ENCODE measurements at places on chromosomes 1 and 21. TPM values are rescaled to one million over a fixed set of nuclear protein-coding genes. Genes with fewer than 3 reads are reported as not detected.

The SPAG17 gene
- total RNA-seq: not detected

The ITLN1 gene
- 0.47 TPM for total RNA-seq

The NMNAT2 gene
- total RNA-seq: 0.30 TPM

The TNFSF4 gene
- 0.20 TPM for total RNA-seq

The MYOC gene
- 3.3 TPM for total RNA-seq

The FCMR gene
- 19.7 TPM for total RNA-seq

The LINGO4 gene
- 7.9 TPM for total RNA-seq

DNA sequence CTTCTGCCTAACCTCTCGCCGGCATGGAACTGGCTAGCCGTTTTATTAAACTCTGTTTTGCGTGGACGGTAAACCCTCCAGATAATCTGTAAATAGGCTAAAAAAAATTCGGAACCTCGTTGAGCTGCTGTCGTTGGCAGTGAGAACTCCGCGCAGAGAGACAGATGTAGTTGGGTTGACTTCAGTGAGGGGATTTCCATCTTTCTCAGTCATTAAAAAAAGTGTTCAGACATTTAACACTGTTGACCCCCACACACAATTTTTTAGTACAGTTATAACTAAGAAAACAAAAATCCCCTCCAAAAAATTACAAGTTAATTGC, 464 bp downstream of the PARK7 start:
- DNase-seq: no peak

GRCh38 chr1:157181790-157182189, 43.6 kb upstream of the ETV3 start:
- no peak for DNase-seq

DNA sequence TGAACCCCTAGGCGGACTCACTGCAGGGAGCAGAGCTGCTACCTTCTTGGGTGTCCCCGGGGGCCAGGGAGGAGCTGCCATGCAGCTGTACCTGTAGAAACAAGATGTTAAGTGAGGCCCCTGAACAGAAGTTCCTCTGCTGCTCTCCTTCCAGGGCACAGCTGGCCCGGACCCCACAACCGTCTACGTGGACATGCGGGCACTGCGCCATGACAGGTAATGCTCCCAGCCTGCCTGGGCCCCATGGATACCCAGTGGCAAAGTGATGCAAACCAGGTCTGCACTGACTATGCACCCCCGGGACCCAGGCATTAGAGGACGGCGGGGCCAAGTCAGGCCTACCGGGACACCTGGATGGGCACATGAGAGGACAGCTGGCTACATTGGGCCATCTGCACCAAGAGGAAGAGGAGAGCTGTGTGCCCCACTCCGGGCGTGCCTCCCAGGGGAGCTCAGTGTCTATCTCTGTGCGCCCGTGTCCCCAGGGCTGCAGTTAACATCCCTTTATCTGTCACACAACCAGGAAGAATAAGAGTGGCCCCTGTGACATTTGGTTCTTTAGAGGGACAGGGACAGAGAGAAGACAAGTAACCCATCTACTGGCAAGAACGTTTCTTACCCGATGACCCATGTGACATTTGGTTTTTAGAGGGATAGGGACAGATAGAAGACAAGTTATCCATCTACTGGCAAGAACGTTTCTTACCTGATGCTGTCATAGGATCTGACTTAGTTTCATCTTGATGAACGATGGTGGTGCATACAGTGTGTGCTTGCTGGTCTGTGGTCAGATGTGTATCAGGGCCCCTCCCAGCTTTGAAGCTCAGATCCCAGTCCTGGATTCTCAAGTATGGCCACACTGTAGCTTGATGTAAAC, 44.1 kb downstream of the S100B start:
- no peak for DNase-seq

- DNase-seq: no peak
These were observed 171.6 kb downstream of the S1PR1 start for GRCh38 chr1:101408212-101409042.

GRCh38 chr21:22297575-22297974, 1299.4 kb downstream of the NCAM2 start:
- DNase-seq: no peak

DNA sequence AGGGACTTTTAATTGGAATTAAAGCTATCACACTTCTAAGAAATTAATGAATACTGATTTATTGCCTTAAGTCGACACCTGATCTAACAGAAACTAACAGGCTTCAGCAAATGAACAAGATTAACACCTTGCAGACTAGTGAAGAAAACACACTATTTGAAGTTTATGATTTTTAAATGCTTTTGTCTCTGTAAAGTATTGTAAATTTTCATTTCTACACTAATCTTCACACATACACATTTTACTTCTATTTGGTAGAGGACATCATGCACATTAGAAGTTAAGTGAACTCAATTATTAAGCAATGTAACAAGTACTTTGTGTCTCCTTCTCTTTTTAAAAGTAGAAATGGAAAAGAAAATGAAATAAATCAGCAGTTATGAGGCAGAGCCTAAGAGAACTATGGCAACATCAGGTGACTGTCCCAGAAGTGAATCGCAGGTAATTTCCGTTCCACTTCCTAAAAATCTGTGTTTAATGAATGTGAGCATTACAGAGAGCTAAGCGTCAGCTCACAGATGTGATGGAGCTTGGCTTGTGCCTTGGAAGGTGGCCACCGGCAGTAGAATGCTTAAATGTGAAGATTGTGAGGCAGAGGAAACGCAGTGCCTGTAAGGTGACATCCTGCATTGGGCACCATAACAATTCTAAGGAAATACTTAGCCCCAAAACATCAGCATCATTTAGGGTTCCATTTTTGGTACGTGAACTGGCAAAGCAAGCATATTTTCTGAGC, 1.2 kb downstream of the PRMT2 start:
- DNase-seq: no peak

DNA sequence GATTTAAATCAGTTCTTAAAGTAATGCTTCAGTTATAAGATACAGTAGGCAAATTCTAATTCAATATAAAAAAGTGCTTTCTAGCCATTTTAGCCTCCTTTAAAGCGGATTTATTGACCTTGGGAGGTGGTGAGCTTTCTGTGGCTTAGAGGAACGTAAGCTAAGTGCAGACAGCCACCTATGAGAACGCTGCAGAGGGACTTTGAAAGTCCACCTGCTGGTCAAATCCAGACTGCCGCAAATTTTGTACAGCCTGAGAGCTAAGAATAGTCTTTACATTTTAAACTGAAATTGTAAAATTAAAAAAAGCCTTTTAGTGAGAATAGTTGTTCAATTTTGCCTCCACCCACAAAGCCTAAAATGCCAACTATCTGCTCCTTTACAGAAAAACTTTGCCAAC, 67.0 kb upstream of the SSX2IP start:
- no peak for DNase-seq

GRCh38 chr1:96632045-96632664, 89.4 kb upstream of the PTBP2 start:
- no peak for DNase-seq

DNA sequence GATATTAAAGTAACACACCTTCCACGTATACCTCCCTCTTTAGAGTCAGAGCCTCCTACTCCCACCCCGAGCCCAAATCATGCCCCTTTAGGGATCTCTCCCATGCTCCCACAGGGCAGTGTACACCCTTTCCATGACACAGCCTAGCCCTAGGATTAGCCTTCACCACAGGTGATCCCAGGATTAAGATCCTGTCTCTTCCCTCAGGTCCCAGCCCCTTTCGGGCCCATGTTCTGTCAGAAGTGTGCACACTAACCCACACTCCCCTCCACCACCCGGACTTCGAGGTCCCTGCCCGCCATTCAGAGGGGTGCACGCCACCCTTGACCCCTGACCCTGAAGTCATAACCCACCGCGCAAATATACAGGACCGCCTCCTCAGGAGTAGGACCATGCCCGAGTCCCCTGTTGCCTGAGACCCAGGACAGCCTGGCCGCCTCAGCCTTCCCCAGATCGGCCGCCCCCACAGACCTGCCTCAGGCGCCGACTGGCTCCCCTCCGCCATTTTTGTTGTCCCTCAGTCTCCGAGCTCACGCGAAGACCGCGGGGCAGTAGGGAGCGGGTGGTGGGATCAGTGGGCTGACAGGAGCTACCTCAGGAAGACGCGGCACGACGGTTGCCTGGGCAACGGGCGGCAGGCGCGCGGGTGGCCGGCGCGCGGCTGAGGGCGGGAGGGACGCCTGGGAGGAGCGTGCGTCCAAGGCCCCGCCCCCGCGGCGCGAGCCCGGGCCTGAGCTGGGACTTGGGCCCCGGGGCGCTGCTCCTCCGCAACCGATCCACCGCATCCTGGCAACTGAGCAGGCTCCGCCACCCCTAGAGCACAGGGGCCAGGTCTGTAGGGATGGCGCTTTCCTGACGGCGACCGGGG, at the start of gene AGBL4:
Gene AGBL4 (minus strand): TSS at position 663 of the 868 bp plus-strand sequence.
- DNase-seq: peak; percentile 63

- no peak for DNase-seq
These were observed 26.5 kb downstream of the BCL9 start for GRCh38 chr1:147567594-147568381.

GRCh38 chr1:185402930-185403329, 85.9 kb upstream of the IVNS1ABP start:
- DNase-seq: no peak

DNA sequence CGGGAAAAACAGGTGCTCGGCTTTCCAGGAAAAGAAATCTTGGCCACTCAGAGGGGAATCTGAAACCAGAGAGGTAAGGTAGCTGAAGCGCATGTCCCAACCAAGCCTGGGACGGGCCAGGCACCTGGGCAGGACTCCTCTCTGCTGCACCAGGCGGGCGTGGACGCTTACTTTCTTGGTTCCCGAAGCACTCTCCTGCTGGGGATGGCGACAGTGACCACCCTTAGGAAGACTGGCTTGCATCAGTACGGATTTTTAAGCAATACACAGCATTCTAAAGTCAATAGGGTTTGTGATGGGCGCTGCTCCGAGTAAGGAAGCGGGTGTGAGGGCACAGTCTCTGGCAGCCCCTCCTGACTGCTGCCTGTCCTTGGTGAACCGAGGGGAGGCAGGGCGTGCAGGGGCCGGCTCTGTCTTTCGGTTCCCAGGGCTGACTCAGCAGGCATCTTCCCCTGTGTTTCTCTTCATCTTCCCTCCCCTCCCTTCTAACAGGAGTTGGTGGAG, 74.9 kb upstream of the ANGPTL1 start:
- DNase-seq: no peak

GRCh38 chr1:36400825-36401601, 3.3 kb upstream of the LSM10 start:
- DNase-seq: peak; percentile 85

- no peak for DNase-seq
These were observed 25.6 kb upstream of the WNT4 start for GRCh38 chr1:22168412-22168973.

DNA sequence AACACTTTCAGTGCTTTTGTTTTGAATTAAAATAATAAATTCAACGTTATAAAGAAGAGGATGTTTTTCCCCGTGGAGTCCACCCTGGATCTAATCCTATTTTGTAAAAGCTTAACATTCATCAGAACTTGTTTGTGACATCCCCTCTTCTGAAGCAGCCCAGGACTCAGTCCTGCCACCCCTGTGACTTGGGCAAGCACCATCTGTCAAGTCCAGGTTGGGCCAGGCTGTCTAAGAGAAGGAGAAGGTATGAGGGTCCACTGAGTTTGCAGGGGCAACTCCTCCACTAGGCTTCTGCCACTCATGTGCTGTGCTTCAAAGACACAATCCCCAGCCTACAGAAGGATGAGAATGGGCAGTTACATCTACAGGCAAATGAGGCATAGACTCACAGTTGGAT, 59.7 kb downstream of the MT1HL1 start:
- no peak for DNase-seq

DNA sequence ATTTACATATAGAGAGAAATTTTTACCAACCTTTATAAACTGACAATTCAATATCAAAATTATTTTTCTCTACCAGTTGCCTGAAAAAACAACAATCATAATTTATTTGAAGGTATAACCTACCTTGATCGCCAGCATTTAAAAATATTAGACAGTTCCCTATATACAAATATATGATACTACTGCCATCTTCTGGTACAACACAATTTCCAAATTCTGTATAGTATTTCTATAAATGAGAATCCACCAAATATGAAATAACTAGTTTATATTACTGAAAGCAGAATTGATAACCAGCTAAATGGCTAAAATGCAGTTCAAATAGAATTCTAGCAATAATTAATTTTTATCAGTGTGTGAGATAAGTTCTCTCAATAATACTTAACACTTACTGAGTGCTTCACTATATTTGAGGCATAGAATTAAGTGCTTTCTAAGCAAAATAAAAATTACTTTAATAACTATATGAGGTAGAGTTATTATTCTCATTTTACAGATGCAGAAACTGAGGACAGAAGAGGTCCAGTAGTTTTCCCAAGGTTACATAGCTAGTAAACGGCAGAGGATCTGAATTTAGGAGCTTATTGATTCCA, 75.6 kb downstream of the PIGK start:
- DNase-seq: no peak

- no peak for DNase-seq
These were observed 11.2 kb downstream of the AGO1 start for GRCh38 chr1:35894183-35894582.
